ENCODE measurements at places on chromosomes 2 and 18.

GRCh38 chr2:220300806-220301205 is 673.4 kb downstream of the SLC4A3 start:
- no peak for DNase-seq

- no peak for DNase-seq
Observed at GRCh38 chr2:8328217-8328616, 353.6 kb upstream of the ID2 start.

GRCh38 chr2:241224851-241225438 is 36.5 kb downstream of the ANO7 start:
- DNase-seq = no peak

GRCh38 chr18:60327880-60328279 is 44.7 kb downstream of the MC4R start:
- no peak for DNase-seq

GRCh38 chr2:165202239-165202638 is 1.6 kb downstream of the SCN3A start:
- DNase-seq = no peak

DNA sequence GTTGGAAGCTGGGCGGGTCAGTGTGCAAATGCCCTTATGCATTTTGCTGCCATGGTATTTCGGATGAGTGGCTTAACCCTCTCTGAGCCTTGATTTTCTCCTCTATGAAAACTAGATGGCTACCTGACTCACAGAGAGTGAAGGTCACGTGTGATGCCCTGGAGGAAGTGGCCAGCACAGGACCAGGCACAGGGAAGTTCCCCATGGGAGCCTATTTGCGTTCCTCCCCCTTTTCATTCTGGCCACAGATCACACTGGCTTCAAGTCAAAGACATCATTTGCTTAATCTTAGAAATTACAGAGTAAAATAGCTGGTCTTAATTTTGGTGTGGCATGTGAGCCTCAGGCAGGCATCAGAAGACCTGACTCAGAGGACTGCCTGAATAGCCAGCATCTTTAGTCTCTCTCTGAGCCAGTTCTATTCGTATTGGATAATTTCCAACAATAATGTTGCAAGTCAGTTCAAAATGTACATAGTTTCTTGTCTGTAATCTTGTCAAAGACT is 57.6 kb upstream of the CD302 start:
- no peak for DNase-seq

DNA sequence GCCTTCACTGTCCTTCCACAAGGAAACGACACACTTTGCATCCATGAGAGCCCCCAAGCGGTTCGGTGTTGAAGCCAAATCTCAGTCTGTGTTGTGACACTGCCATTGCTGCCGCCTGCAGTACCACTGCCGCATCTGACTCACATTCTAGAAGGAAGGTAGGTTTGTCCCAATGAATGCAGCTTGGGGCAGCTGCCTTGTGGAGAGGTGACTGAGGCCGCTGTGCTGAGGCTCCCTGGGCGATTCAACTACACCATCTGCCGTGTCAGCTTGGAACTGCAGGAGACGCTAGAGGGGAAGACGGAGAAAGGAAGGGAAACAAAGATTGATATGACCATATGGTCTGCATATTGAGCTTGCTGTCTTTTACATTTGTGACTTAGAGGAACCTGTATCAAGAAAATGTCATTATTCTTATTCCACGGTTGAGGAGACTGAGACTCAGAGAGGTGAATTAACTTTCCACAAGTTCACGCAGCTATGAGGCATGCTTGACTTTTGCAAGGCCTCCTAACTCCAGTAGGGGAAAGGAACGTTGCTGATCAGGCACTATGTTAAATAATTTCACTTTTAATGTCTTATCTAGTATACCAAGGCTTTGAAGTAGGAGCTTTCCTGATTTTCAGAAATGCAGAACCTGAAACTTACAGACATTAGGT is 43.5 kb upstream of the LMAN1 start:
- peak; percentile 43 for DNase-seq

- no peak for DNase-seq
Observed at GRCh38 chr18:24187689-24188088, 48.8 kb downstream of the CABYR start.

- DNase-seq = peak; percentile 34
Observed at GRCh38 chr2:84781942-84782716, 98.8 kb downstream of the TRABD2A start.

- DNase-seq = no peak
Observed at GRCh38 chr18:45061359-45061758, 380.7 kb downstream of the SETBP1 start.

DNA sequence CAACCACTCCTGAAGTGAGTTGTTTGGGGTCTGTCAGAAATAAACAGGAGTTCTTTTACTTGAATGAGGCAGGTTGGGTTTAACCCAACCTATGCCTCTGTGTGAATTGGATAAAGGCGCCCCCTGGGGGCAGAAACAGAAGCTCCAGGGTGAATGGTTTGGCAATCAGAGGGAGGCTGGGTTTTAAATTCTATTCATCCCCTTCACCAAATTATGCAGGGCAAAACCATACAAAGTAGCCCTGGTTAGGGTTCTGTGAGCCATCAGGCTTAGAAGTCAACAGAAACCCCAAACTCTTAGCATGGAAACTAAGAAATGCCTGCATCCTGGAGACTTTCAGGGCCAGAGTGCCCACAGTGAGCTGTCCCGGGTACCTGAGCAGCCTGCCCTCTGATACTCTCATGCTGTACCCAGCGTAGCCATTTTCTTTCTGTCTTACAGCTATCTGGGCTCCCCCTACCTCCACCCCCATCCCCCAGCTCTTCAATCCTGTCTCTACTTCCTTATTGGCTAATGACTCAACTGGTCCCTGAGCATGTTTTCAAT is 241.5 kb downstream of the ICOS start:
- peak; percentile 50 for DNase-seq

Measured in stimulated activated CD8-positive, alpha-beta memory T cell treated with anti-CD3 and anti-CD28 coated beads, Interleukin-12 subunit alpha, Interleukin-12 subunit beta, amount 100 ng/mL, for 1 hour (primary cell).